ENCODE measurements at places on chromosomes 13 and 19. TPM values are rescaled to one million over a fixed set of nuclear protein-coding genes. Genes with fewer than 3 reads are reported as not detected.

Gene AP1M2
- not detected for total RNA-seq

Gene CYP2F1
- not detected for total RNA-seq

Gene MUC16
- not detected for total RNA-seq

Gene PKN1
- total RNA-seq: 245 TPM

Gene IGFL3
- total RNA-seq: not detected

Gene CD79A
- not detected for total RNA-seq

Gene PTPRS
- 479 TPM for total RNA-seq

Gene ZNF91
- total RNA-seq: 20.8 TPM

Gene NAPSA
- 0.50 TPM for total RNA-seq

Gene POLR2E
- total RNA-seq: 135 TPM

Gene PDX1
- total RNA-seq: not detected

Gene CEACAM7
- not detected for total RNA-seq

Gene ZNF93
- total RNA-seq: 5.1 TPM

Gene SULT2B1
- not detected for total RNA-seq

Gene ZNF829
- 3.3 TPM for total RNA-seq

Gene RNF17
- 0.17 TPM for total RNA-seq

Gene CRX
- not detected for total RNA-seq

Gene ZSCAN18
- 56.6 TPM for total RNA-seq

Gene SIGLEC12
- not detected for total RNA-seq

Gene RFPL4A
- total RNA-seq: not detected

Gene KIR2DL4
- total RNA-seq: not detected
